NCI-H187 (cell line): ENCODE measurements at places on chromosomes 16 and 17.

DNA sequence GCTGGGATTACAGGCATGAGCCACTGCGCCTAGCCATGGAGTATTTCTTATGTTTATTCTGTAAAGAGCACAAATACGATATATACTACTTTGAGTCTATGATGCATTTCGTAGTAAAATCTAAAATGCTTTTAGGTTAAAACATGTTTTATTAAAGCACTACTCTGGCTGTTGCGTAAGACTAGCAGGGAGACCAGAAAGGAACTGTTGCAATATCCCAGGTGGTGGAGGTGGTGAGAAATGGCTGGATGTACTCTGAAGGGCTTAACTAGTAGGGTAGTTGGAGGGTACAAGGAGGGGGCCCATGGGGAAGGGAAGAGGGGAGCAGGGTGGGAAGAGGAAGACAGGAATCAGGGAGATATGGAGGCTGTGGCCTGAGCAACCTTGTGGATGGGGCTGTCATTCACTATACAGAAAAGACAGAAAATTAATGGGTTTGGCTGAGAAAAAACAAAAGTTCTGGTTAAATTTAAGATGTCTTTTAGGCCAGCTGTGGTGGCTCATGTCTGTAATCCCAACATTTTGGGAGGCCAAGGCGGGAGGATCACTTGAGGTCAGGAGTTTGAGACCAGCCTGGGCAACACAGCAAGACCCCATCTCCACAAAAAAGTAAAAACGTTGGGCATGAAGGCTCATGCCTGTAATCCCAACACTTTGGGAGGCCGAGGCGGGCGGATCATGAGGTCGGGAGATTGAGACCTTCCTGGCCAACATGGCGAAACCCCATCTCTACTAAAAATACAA lies 35.8 kb downstream of the ST3GAL2 start:
- no peak for DNase-seq

- no peak for DNase-seq
These were observed 656 bp downstream of the VMO1 start for GRCh38 chr17:4785311-4786105.

DNA sequence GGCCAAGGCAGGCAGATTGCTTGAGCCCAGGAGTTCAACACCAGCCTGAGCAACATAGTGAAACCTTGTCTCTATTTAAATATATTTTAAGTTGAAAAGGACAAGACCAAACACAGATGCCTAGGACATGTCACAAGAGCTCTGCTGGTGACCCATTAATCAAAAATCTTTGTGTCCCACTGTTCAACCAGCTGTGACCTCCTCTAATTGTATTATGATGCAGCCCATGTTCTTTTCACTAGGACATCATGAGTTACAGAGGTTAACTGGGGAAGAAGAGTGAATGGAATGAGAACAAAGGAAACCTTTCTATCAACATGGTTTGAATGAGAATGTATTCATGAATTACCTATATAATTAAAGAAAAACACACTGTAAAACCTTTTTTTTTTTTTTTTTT lies 7.0 kb downstream of the EFTUD2 start:
- no peak for DNase-seq

- no peak for DNase-seq
These were observed 18.6 kb upstream of the CLTC start for GRCh38 chr17:59601130-59601529.

DNA sequence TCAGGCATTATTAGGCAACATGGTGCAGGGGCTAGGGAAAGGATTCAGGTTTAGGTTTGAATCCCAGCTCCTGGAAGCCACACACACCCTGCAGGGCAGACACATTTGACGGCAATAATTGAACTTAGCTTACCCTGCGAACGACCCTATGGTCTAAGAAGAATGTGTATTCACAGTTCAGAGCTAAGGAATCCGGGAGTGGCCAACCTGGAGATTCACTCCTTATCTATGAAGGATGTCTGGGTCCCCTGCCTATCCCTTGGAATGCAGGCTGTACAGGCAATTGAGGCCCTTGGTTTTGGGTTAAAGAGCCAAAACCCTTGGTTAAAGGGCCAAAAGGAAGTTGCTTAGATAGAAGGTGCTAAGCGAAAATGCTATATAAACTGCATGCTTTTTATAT lies 2.9 kb upstream of the SYT17 start:
- no peak for DNase-seq

DNA sequence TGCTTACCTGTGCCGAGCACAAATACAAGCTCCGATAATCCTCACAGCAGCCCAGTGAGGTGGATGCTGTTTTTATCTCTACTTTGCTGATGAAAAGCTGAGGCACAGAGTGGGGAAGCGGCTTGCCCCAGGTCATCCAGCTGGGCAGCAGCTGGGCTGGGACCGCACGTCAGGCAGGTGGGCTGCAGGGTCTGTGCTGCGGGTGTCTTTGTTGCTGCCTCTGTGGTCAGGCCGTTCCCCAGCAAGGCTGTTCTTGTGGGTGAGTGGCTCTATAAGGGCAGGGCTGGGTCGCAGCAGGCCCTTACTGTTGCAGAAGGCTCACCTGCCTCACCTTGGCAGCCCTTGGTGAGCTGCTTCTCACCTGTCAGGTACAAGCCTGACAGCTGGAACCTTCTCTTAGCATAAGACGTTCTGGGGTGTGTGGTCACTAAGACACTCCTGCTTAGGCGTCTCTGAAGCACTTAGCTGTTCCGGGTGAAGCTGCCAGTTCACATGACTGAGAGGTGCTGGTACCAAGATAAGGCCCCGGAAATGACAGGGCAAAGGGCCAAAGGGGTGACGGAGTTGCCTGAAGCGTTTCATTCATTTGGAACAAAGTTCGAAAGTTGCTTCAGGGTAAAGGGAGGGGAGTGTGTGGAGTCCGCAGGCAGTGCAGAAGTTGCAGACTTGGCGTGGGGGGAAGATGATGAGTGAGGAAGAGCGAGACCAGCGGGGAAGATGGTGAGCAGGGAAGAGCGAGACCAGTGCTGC lies 17.4 kb downstream of the IRF8 start:
- no peak for DNase-seq

DNA sequence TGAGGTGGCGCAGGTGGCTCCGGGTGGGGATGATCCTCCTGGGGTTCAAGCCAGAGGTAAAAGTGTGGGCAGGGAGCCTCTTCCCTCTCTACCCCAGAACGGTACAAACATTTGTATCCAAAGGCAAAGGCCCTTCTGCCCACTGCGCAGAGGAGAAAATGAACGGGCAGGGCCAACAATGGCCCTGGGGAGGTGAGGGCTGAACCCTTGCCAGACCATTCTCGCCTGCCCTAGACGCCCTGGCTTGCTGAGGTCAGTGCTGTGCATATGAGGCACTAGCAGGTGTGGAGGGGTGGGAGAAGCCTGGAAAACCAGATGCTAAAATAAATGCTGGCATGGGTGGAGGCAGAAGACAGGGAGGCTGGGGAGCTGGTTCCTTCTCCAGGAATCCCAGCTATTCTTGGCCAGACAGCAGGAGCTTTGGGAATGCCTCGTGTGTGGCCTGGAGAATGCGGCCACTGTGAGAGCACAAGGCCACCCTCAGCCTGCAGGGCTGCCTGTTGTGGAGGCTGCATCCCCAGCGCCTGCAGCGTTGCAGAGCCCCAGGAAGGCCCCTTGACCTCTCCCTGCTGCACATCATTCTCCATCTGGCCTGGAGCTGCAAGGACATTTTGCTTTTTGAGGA lies 4.5 kb downstream of the C17orf50 start:
- no peak for DNase-seq

DNA sequence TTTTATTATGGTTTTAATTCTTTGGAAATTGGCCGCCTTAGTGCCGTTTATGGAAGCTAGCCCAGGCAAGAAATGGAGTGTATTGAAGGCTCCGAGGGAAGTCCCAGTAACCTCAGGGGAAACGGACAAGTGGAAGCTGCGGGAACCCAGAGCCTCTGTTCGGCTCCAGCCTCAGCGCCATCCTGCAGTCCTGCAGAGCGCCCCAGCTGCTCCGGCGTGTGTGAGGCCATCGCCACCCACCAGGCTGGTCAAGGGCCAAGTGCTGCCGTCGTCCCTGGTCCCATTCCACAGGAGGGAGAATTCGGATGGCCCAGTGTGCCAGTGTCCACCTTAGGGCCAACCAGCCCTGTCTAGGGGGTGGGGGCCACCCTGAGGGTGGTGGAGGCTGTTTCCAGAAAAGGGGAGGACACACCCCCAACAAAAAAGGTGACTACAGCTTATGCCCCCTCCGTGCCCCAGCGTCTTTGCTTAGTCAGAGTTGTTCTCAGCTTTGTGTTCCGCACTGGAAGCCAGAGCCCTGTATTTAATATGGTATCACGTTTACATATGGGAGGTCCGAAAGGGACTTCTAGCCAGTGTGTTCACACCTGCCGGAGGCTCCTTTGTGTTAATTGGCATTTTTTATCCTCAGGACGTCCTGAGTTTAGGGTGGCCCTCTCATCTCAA lies 13.0 kb downstream of the MGRN1 start:
- no peak for DNase-seq

GRCh38 chr16:85027349-85027957 lies at the start of gene KIAA0513:
KIAA0513 (plus strand) TSS chr16:85027795; CDS start chr16:85067072, 39,277 bp downstream.
- DNase-seq = peak; percentile 87

DNA sequence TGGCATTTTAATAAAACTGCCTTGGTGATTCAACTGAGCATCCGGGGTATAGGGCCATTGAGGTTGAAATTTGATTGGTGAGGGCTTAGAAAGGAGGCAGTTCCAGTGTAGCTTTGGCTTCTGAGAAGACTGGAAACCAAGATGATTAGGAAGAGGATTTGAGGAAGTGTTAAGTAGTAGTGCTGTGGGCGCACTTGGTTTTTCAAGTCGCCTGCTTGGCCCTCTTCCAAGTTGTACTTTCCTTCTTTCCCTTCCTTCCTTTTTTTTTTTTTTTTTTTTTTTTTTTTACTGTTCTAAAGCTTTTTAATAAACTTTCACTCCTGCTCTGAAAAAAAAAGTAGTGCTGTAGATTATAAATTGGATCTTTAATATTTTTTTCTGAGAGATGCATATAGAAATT lies 320.5 kb downstream of the UTP18 start:
- DNase-seq = no peak

DNA sequence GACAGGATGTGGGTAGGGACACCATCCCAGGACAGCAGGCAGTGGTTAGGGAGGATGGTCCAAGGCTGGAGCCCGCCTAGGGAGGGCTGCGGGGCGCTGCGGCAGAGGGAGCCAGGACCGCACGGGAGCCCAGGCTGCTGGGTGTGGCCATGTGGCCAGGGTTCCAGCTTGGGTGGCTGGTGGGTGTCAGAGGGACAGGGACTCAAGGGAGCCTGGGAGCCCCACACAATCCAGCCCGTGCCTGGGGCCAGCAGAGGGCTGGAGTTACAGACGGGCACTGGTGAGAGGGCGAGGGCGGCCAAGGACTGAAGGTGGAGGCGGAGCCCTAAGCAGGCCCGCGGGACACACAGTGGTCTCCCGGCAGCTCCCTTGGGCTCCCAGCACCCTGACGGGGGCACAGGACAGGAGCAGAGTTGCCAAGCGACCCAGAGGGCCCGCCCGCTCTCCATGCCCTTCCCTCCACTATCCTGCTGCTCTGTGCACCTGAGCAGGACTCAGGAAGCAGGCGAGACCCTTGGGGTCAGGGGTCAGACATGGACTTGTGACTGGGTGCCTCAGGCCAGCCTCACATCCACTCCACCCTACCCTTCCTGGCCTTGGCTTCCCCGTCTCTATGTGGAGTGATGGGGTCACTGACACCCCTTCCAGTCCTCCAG lies 7.1 kb downstream of the MRPL28 start:
- no peak for DNase-seq

DNA sequence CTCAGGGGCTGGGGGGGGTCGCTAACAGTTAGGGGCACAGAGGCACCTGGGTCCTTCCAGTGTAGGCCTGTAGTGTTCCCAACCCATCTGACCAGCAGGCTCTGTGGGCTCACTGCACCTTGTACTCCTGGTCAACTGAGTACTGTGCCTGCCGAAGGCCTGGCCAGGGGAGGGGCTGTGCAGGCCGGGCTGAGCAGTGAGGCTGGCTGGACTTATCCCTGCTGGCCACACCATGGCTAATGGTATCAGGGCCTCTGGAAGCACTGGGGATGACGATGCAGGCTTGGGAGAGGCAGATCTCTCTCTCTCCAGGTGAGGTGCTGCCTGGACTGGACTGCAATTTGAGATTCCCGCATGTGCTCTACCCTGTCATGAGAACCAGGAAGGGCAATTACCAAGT lies 58.9 kb upstream of the SDK2 start:
- DNase-seq = no peak

- peak; percentile 46 for DNase-seq
These were observed 641 bp upstream of the CBX2 start for GRCh38 chr17:79777120-79777893.

DNA sequence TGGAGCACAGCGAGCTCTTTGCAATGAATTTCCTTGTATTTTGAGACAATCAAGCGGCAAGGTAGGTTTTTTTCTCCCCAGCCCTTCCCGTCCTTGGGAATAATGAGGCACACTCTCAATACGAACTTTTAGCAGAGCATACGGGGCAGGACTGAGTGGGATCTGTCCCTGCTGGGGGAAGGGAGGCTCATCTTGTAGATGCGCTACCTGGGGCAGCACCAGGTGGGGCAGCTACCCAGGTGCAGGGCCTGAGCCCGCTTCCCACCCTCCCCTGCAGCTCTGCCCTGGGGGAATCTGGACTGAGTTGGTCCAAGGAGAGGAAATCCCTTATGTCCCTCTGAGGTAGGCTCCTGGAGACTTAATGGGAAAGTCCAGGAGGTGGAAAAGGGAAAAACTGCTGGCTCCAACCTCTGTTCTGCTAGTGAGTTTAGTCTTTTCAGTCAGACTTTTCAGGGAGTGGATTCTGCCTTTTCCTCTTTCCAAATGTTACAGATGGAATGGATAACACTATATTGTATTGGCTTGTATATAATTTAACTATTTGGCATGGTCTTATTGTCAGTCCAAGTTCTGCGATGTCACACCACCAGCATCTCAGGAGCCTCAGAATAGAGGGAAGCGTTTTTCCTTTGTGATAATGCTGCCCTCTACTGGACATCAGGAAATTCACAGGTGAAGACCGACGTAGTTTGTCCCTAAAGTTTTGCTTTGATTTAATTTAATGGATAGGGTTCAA lies 9.6 kb upstream of the CES1 start:
- DNase-seq = peak; percentile 4

GRCh38 chr16:3861808-3862451 lies 18.6 kb downstream of the CREBBP start:
- DNase-seq = no peak

DNA sequence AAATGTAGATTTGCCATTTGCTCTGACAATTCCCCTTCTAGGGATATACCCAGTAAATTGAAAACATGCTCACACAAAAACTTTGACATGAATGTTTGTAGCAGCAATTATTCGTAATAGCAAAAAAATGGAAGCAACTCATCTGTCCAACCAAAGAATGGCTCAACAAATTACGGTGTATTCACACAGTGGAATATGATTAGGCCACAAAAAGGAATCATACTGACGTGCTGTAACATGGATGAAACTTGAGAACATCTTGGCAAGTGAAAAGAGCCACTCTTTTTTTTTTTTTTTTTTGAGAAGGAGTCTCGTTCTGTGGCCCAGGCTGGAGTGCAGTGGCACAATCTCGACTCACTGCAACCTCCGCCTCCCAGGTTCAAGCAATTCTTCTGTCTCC lies 24.1 kb upstream of the SPNS3 start:
- DNase-seq = no peak
